ENCODE measurements at places on chromosomes 7 and 10.

DNA sequence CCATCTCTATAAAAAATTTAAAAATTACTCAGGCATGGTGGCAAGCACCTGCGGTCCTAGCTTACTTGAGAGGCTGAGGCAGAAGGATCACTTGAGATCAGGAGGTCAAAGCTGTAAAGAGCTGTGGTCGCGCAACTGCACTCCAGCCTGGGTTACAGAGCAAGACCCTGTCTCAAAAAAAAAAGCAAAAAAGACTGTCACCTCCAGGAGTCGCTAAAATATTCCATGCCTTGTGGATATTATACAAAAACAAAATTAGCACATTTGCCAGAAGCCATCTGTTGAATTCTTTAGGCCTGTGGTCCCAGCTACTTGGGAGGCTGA is 87.0 kb upstream of the SDK1 start:
- DNase-seq = no peak

GRCh38 chr7:24812305-24812945 is 55.2 kb upstream of the GSDME start:
- peak; percentile 67 for DNase-seq

DNA sequence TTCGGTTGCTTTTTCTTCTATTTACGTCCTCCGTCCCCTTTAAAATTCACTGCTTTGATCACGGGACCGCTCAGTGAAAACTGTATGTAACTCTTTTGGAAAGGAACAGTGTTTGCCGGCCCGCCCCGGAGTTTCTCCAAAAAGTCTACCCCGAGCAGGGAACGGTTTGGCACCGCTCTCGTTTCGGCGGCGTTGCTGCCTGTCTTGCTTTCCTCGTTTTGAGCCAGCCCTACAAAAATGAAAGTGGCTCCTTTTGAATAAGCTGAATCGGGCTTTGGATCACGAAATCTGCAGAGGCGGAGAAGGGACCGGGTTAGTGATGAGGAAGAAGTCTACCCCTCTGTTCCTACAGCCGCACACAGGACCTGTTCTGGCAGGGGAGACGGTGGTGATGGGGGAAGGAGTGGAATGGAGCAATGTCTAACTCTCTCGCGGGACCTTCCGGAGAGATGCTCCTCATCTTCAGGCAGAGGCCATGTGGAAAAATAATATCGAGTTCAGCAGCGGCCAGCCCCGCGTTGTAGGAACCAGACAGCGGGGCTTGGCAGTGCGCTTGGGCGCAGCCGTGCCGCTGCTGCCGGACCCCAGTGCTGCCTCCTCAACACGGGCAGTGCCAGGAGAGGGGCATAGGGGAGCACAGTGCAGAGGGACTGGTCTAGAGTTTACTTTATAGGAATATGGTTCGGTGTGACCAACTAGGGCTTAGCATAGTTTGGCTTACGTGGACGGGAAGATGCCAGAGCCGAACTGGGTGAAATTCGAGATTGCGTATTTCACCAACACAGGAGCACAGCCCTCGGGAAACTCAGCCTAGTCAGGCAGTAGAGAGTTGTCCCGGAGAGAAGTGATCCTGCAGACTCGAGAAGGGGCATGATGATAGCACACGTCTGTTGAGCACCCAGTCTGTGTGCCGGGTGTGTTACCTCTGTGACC is 1.4 kb downstream of the HTRA1 start:
- DNase-seq = no peak

DNA sequence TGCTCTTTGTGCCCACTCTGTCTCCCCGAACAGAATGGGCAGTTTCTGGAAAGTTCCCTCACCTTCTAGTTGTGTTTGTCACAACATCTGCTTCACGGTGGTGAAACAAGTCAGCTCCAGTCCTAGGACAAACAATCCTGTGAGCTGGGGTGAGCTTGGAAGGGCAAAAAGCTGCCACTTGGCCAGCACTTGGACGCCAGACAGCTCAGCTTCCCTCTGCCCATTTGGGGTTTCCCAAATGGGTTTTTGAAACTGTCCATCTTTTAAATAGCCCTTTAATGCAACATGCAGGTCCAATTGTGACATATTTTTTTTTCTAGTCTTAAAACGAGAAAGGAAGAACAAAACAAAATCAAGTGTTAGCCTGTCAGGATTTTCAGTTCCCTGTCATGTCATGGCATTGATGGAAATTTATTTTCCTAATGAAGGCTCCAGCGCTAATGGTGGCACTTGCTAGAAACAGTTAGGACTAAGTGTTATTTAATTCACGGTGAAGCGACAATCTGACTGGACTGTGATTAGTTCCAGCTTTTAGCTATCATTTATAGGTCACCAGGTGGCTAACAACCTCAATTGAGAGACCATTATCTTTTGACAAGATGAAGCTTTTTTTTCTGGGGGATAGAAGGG is 181.7 kb downstream of the MYOF start:
- no peak for DNase-seq

DNA sequence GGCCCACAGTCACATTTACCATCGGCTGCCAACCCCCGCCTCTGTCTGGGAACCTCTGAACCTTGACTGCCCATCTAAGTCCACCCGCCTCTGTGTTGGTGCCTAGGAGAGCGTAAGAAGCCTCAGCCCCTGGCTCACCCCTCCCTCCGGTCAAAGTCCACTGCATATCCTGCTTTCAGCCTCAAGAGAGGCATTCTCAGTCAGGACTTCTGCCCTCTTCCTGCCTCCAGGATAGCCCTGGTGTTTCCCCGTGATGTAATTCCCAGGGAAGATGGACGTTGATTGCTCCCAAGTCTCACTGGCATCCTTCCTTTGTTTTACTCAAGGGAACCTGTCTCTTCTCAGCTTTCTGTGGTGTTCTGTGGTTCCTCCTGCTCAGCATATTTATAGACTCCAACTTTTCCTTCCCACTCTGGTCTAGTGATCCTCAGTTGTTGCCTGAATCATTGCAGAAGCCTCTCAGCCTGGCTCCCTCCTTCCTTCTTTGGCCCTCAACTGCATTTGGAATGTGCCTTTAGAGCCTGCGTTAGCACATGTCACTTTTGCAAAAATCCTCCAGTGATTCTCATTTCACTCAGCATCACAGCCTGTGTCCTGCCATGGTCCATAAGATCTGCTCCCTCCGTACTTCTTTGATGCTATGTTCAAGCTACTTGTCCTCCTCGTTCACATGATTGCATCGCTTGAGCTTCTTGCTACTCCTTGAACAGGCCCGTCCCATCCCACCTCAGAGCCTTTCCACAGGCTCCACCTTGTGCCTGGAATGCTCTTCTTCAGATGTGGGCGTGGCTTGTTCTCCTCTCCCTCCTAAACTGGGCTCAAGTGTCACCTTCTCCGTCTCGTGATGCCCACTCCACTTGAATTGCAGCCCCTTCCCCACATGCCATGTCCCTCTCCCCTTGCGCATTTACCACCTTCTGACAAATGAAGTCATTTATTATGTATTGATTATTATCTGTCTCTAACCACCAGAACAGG is 124.2 kb downstream of the PLPP4 start:
- DNase-seq = peak; percentile 22

DNA sequence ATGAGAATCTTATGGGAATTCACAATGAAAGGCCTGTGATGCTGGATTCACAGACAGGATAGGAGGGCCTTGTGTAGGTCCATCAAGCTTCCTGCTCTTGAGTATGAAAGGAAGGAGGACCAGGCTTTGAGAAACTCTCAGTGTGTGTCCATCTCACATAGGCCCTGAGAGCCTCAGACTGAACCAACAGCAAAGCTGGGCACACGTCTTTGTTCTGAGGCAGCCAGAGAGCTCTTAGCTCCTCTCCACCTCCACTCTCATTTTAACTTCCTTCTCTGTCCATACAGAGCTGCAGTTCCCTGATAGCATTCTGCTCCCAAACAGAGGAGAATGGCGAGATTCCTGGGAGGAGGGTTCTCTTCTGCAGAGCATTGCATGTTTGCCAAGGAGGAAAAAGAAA is 515.6 kb downstream of the CALN1 start:
- DNase-seq = no peak

DNA sequence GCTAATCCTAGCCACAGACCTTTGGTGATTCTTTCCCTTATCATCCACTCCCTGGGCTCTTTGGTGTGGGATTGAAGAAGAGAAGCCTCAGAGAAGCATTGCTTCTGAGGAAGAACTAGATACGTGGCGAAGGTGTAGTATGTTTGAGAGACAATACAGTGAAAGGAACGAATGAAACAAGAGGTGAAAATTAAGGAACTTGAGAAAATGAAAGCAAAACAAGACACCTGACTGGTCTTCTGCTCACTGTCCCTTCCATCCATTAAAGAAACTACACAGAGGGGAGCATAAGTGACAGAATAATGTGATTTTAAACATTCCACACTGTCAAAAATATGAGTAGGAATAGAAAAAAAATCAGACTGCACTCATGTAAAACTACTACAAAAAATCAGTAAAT is 219.6 kb upstream of the NPSR1 start:
- no peak for DNase-seq

DNA sequence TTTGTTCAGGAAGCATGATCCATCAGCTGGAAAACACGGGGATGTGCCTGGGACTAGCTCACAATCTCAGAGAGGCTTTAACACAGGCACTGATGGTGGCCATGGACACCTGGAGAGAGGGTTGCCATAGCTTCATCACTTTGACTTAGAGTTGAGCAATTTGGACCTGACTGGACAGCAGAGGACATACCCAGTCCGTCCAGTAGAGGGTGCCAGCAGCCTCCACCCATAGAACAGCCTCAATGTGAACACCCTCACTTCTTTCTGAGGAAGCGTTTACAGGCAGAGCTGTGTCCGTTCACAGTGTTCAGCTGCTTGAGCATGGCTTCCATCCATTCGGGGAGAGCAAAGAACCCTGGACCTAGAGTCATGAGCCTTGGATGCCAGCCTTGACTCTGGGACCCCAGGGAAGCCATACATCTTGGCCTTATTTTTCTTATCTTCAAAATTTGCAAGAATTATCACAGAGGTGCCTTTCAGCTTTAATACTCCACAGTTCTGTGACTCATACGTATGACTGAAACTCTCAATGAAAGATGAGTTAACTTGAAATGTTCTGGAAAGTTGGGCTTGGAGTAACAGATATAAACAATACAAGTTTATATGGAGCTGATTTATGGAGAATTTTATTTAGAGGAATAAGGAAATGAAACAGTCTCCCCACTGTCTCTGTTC is 302.9 kb upstream of the PODXL start:
- peak; percentile 78 for DNase-seq

DNA sequence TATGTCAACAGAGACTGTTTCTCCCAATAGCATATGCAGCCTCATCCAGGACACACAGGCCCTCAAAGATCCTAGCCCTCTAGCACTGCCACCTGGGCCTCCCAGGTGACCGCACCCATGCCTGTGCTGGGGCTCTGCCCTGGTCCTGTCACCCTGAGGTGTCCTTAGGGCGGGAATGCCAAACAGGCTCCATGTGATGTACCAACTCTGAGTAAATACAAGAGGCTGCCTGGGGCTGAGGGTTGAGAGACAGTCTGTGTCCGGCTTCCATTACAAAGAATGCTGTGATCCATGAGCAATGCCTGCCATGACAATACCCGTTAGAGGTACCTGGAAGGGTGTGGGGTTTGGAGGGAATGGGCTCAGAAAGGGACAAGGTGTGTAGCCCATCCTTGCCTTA is 83.0 kb upstream of the KAT6B start:
- DNase-seq = no peak

DNA sequence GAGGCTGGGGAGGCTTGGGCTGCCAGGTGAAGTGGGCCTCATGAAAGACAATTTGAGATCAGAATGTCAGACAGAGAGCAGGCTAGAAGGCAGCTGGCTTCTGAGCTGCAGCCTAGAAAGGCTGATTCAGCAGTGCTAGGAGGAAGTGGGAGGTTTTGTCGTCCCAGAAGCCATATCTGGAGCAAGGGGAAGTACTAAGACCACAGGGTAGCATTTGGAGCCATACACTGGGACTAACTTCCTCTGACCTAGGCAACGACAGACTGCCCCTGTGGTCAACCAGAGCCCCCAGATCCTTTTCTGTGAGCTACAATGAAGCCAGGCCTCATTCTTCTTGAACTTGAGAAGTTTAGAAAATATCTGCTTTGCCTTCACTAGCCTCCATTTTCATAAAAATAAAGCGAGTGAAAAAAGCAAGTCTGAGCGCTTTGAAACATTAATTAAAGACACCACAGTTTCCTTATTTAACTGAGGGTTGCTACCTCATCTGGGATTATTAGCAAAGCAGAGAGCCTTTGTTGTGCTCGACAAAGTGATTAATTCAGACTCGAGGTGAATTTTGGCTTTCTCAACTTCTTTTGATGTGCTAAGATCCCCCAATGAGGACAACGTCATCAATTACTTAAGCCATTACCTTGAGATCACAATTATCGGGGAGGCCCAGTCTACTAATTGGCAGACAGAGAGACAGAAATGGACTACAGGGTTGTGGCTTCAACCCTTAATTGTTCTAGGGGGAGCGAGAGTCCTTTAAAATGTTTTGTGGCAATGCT is 26.6 kb downstream of the TBXAS1 start:
- DNase-seq = no peak

- no peak for DNase-seq
Observed at GRCh38 chr10:94018107-94018506, 24.4 kb downstream of the PLCE1 start.

- DNase-seq = peak; percentile 75
Observed at GRCh38 chr10:120950051-120950561, 98.9 kb downstream of the WDR11 start.

- DNase-seq = no peak
Observed at GRCh38 chr7:140058517-140058916, 4.2 kb downstream of the PARP12 start.

DNA sequence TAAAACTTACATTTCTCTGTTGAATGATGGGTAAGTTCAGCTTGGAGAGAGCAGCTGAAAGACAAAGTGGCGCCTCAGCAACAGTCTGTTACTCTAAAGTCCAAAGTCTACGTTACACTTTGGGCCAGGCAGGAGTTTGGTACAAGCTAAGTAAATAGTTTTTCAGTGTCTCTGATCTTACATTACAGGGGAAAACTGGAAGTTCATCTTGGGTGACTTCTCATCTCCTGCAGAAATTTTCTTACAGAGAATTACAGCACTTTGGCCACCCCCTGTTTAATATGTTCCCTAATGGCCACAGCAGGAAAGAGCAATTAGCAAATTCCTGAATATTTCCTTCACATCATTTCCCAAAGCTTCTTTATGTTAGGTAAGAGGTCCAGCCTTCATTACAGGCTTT is 67.1 kb downstream of the ABCC2 start:
- no peak for DNase-seq

GRCh38 chr7:83519240-83519639 is 129.7 kb downstream of the SEMA3E start:
- no peak for DNase-seq

- peak; percentile 39 for DNase-seq
Observed at GRCh38 chr10:128922619-128923196, 544.3 kb upstream of the MGMT start.

- DNase-seq = no peak
Observed at GRCh38 chr7:118079369-118079768, 104.6 kb upstream of the LSM8 start.

Data from nephron progenitor cell (in vitro differentiated cells).